ENCODE measurements at places on chromosomes 16 and 17. TPM values are rescaled to one million over a fixed set of nuclear protein-coding genes. Genes with fewer than 3 reads are reported as not detected.

CD300LB gene
- 44.3 TPM for total RNA-seq

ATP6V0C gene
- 61.2 TPM for total RNA-seq

WNT9B gene
- total RNA-seq, result not detected

CACNA1H gene
- 0.52 TPM for total RNA-seq

HSPB9 gene
- total RNA-seq, result not detected

CD300H gene
- total RNA-seq, result 0.73 TPM

MT3 gene
- total RNA-seq, result 0.31 TPM

SLC38A8 gene
- not detected for total RNA-seq

ZNF174 gene
- 6.0 TPM for total RNA-seq

CHST6 gene
- not detected for total RNA-seq

BAIAP3 gene
- 2.3 TPM for total RNA-seq

KRTAP4-6 gene
- not detected for total RNA-seq

FBXO39 gene
- 0.73 TPM for total RNA-seq

OR1A1 gene
- not detected for total RNA-seq

SEPTIN12 gene
- total RNA-seq, result not detected

HS3ST2 gene
- total RNA-seq, result not detected

KRT36 gene
- not detected for total RNA-seq

NPIPA2 gene
- 0.21 TPM for total RNA-seq

EVPL gene
- under 0.01 TPM for total RNA-seq

TMEM92 gene
- not detected for total RNA-seq

JUP gene
- 40.5 TPM for total RNA-seq

KRT33A gene
- not detected for total RNA-seq

P4HB gene
- 239 TPM for total RNA-seq

SLFN12 gene
- 5.9 TPM for total RNA-seq

C16orf92 gene
- not detected for total RNA-seq

TMEM106A gene
- 3.9 TPM for total RNA-seq

FOXC2 gene
- not detected for total RNA-seq

SMIM22 gene
- not detected for total RNA-seq

APOH gene
- total RNA-seq, result not detected

Data from mononuclear cell (primary cell).